PC-9 (cell line): ENCODE measurements at places on chromosomes 5 and 9.

DNA sequence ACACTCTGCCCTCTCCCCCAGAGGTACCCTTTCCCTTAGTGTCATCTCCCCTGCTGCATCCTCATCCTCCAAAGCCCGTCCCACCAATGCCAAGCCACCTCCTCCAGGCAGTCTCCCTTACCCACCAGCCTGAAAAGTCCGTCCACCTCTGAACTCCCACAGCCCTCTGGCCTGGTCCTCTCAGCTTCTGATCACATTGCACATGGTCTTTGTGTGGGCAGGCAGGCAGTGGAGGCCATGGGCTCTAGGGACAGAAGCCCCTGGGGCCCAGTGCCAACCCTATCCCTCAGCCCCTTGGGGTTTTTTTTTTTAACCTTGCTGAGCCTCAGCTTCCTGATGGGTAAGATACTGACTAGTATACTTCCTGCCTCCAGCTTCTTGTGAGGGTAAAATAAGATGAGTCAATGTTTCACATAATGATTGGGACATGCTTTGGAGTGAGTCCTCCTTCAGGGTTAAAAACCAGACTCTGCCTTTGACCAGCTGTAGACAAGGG is 19.4 kb downstream of the CSF1R start:
- no peak for DNase-seq
- H3K27ac ChIP-seq: no peak overlapping the region
- no peaks in the 10 kb centered on the region for H3K27me3 ChIP-seq
- H3K4me1 ChIP-seq: peaks cover 6% of the 10 kb centered on the region; the same call in 1 of the 2 replicates
- H3K36me3 ChIP-seq: no peaks in the 10 kb centered on the region
- H3K4me3 ChIP-seq: no peak overlapping the region

- peaks cover 15% of the 10 kb centered on the region for H3K36me3 ChIP-seq
- no peaks in the 10 kb centered on the region for H3K27me3 ChIP-seq
- peak; percentile 60 for DNase-seq
- no peak overlapping the region for H3K27ac ChIP-seq
These were observed 40.6 kb downstream of the EFNA5 start for GRCh38 chr5:107630184-107630583.

DNA sequence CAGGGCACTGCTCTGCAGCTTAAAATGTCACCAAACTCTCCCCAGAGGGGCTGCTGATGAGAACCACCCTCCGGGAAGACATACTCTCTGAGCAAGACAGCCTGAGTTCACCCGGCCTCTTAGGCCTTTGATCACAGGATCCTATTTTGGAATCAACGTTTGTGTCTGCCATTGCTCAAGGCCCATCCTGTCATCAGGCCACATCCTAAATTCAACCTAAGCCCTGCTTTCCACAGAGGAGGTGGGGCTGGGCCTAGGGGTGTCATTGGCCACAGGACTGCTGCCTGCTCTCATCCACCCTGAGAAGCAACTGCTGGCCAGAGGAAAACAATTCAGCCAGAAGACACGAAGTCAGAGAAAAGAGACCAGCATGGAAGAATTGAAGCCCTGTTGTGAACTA is 351.1 kb upstream of the IRX2 start:
- peaks cover 96% of the 10 kb centered on the region for H3K27me3 ChIP-seq
- no peaks in the 10 kb centered on the region for H3K4me1 ChIP-seq
- H3K4me3 ChIP-seq: no peak overlapping the region
- DNase-seq: no peak
- no peaks in the 10 kb centered on the region for H3K36me3 ChIP-seq
- H3K27ac ChIP-seq: no peak overlapping the region

GRCh38 chr5:33795496-33795895 is 96.3 kb downstream of the ADAMTS12 start:
- 0 out of 2 replicates have a peak, but pooled peaks cover 3% of the 10 kb centered on the region for H3K36me3 ChIP-seq
- no peaks in the 10 kb centered on the region for H3K27me3 ChIP-seq
- H3K4me3 ChIP-seq: no peak overlapping the region
- no peak for DNase-seq

DNA sequence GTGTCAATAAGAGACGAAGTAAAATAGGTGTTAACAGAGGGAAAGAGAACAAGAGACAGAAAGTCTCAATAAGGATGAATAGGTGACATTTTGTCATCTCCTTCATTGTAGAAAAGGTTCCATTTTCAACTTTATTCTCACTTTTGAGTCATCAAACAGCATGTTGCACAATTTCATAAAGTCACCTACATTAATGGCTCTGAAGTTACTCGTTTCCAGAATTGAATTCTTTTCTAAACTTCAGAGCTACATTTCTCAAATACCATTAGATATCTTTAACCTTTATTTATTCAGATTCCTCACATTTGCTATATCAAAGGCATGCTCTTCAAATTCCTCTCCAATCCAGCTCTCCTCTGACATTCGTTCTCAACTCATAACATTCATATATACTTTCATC is 13.1 kb downstream of the ADAMTS6 start:
- H3K27me3 ChIP-seq: no peaks in the 10 kb centered on the region
- no peak overlapping the region for H3K4me3 ChIP-seq
- H3K4me1 ChIP-seq: no peaks in the 10 kb centered on the region
- no peak for DNase-seq

DNA sequence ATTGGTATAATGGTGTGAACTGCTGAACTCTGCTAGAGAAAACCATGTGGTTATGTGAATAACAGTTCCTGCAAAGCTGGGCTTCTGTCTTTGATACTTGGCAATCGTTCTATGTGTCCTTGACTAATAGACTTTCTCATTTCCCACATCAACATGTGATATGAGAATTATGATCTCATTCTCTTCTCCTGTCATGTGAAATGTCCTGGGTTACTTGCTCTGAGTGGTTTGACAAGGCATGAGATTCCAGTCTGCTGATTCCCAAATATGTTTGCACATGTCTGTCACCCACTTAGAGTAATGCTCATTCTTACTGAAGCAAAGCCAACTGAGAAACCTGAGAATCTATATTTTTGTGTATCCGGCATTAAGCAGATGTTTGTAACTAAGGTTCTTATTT is 141.2 kb downstream of the PARP8 start:
- H3K36me3 ChIP-seq: no peaks in the 10 kb centered on the region
- H3K4me3 ChIP-seq: no peak overlapping the region
- H3K4me1 ChIP-seq: no peaks in the 10 kb centered on the region
- H3K27ac ChIP-seq: no peak overlapping the region
- DNase-seq: no peak

DNA sequence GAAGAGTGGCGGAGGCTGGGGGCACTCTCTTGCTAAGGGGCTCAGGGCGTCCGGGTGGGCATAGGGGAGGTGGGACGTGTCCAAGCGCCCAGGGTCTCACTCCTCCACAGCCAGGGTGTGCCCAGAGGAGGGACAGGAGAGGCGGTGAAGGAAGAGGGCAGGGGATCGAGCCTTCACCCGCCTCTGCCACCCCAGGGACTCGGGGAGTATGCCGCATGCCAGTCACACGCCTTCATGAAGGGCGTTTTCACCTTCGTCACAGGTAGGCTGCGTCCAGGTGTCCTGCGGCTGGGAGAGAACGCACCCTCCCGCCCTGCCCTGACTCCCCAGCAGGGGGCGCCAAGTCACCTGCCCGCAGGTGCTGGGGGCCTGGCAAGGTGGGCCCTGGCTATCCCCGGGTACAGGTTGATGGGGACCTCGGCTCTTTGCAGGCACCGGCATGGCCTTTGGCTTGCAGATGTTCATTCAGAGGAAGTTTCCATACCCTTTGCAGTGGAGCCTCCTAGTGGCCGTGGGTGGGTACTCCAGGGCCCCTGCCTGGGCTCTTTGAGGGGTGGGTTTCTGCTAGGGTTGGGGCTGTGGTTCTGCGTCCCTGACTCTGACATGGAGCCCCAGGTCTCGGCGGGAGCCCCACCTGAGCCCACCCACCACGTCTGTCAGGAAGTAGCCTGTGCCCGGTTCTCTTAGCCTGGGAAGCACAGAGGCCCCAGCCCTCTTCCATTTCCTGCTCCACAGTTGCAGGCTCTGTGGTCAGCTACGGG is 552 bp downstream of the TMEM141 start:
- peak overlapping the region; percentile 68 for H3K4me3 ChIP-seq
- DNase-seq: peak; percentile 81
- H3K36me3 ChIP-seq: no peaks in the 10 kb centered on the region
- H3K4me1 ChIP-seq: peaks cover 15% of the 10 kb centered on the region; the same call in 1 of the 2 replicates
- H3K27ac ChIP-seq: peak overlapping the region; percentile 79

DNA sequence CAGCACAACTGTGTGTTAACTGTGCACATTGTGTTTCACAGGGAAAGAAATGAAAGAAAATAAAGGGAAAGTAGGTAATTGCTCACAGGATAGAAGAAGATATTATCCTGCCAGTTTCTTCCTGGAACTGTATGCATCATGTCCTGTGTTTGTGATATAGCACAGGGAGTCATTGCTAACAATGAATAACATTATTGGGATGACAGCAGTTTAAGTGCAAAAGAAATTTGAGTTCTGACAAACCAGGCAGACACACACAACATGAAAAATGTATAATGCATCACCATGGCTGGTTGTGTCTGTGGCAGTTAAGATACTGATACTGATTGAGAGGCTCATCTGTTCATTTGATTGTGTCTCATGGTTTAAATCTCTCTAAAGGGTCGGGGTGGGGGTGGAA is 145.4 kb downstream of the SPATA31D1 start:
- H3K27ac ChIP-seq: no peak overlapping the region
- H3K4me1 ChIP-seq: no peaks in the 10 kb centered on the region
- no peak for DNase-seq
- H3K4me3 ChIP-seq: no peak overlapping the region
- no peaks in the 10 kb centered on the region for H3K36me3 ChIP-seq

DNA sequence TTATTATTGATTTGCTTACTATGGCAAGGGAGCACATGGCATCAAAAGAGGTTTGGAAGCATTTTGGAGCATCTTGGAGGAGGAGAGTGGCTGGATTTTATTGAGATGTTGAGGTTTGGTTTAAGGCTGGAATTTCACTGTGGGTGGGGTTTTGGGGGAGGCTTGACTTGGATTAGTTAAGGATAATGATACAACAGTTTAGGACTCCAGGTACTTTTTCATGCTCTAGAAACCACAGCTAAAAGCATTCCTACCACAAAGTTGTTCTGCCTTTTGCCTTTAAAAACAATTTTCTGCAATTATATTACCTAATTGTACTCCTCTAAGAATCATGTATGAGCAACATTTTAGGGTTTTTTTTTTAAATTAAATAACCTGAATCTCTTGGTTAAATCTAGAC is 5.0 kb downstream of the GCNT4 start:
- H3K36me3 ChIP-seq: no peaks in the 10 kb centered on the region
- peaks cover 19% of the 10 kb centered on the region for H3K4me1 ChIP-seq
- DNase-seq: no peak
- no peaks in the 10 kb centered on the region for H3K27me3 ChIP-seq

DNA sequence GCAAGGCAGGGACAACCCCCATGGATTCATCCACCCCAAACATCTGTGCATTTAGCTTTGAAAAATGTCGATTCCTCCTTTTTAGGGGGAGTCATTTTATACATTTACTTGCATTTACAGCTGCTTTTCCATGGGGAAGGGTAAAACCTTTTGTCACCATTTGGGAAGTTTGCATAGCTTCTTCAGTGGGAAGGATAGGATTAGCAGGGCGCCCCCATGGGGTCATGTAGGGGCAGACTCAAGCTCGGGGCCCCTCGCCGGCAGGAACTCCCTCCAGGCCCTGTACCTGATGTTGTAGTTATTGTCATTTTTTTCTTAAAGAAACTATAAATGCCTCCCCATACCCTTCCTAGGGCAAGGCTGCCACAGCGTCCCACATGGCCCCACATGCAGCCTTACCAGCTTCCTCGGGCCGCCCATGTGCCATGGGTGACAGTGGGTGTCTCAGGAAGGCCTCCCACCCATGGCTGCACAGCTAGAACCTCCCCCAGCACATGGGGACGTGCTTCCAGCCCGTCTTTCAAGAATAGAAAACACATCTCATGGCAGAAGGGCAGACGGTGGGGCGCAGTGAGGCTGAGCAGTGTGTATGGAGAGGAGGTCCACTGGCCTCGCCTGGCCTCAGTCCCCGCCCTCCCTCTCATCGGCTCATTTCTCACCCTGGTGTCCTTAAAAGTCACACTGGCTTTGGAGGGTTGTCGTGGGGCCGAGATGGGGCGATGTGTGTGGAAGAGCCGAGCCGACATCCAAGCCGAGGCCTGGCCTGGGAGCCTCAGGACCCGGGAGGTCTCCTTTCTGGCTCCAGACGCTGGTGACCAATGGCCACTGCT is 76.1 kb upstream of the OTULINL start:
- H3K27ac ChIP-seq: no peak overlapping the region
- no peaks in the 10 kb centered on the region for H3K27me3 ChIP-seq
- H3K4me3 ChIP-seq: no peak overlapping the region
- H3K4me1 ChIP-seq: no peaks in the 10 kb centered on the region
- H3K36me3 ChIP-seq: 0 out of 2 replicates have a peak, but pooled peaks cover 6% of the 10 kb centered on the region
- DNase-seq: no peak

GRCh38 chr5:50325237-50325832 is 115.8 kb downstream of the EMB start:
- H3K4me3 ChIP-seq: no peak overlapping the region
- no peak overlapping the region for H3K27ac ChIP-seq
- no peaks in the 10 kb centered on the region for H3K36me3 ChIP-seq
- H3K27me3 ChIP-seq: peaks cover 8% of the 10 kb centered on the region; the same call in 1 of the 2 replicates
- no peaks in the 10 kb centered on the region for H3K4me1 ChIP-seq
- DNase-seq: no peak

- no peaks in the 10 kb centered on the region for H3K27me3 ChIP-seq
- H3K4me1 ChIP-seq: no peaks in the 10 kb centered on the region
- no peak for DNase-seq
- no peak overlapping the region for H3K4me3 ChIP-seq
- no peaks in the 10 kb centered on the region for H3K36me3 ChIP-seq
These were observed 59.4 kb downstream of the MINAR2 start for GRCh38 chr5:129807162-129807814.
